Fibroblast of skin of back (primary cell): ENCODE measurements at places on chromosomes 5 and 9.

DNA sequence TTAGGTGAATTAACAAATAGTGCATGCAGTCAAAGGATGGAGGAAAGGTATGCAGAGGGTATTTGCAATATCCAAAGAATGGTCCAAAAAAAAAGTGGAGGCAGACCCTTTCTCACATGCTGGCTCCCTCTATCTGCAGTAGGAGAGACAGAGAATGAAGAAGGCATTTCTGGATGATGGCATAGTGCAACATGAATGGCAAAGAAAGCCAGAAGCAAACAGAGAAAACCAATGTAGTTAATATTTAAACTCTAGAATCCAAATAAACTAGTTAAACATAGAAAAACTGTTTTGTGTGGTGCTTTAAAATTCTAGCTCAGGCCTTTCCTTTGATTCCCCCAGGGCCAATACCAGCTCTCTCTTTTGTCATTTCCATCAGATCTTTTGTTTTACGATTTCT is 403.1 kb upstream of the WWC1 start:
- DNase-seq: no peak

GRCh38 chr5:172051643-172052339 is 45.4 kb upstream of the FBXW11 start:
- no peak for DNase-seq

GRCh38 chr5:78638423-78638822 is 10.1 kb downstream of the LHFPL2 start:
- peak; percentile 82 for DNase-seq

- no peak for DNase-seq
Observed at GRCh38 chr5:83922699-83923098, 202.0 kb upstream of the HAPLN1 start.

DNA sequence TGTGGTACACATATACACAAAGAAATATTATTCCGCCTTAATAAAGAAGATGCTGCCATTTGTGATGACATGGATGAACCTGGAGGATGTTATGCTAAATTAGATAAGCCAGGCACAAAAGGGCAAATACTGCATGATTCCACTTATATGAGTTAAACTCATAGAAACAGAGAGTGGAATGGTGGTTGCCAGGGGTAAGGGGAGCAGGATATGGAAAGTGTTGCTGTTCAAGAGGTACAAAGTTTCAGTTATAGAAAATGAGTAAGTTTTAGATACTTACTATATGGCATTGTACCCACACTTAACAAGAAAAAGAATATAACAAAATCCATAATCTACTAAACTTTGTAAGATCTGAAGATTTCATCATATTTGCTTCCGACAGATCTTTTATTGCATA is 252.2 kb downstream of the SYK start:
- DNase-seq: no peak

- DNase-seq: peak; percentile 45
Observed at GRCh38 chr9:129405089-129405826, 215.6 kb downstream of the C9orf50 start.

DNA sequence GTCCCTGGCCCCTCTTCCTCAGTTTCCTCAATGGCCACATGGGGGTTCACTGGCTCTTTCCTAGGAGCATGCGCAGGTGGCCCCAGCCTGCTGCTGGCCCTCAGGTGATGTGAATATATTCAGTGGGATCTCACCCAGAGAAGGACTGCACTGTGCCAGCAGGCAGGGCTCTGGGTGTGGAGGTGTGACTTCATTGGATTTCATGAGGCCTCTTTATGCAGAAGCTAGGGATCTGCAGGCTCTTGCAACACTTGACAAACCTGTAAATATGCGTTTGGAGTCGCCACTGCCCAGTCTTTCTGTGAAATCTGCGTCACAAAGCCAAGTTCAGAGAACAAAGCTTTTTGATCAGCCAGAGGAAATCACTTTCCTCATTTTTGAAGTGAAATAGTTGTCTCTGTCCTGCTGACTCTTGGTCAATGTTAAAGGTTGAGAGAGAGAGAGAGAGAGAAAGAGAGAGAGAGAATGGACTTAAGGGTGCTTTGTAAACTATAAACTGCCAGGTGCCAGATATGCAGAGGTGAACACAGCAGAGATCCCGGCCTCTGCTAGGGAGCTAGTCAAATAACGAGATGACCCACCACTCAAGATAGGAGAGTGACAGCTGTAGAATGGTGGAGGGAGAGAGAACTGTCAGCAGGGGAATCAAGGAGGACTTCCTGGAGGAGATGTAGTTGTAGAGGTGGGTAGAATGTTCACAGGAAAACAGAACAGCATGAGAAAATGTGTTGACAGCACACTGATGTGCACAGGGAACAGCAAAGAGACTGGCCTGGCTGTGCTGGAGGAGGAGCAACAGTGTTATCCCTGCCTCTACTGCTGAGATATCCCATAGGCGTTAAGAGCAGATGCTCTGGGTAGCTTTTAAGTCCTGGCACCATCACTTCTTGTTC is 167.0 kb upstream of the ZNF618 start:
- DNase-seq: no peak

- DNase-seq: no peak
Observed at GRCh38 chr9:135971892-135972291, 10.7 kb upstream of the UBAC1 start.

DNA sequence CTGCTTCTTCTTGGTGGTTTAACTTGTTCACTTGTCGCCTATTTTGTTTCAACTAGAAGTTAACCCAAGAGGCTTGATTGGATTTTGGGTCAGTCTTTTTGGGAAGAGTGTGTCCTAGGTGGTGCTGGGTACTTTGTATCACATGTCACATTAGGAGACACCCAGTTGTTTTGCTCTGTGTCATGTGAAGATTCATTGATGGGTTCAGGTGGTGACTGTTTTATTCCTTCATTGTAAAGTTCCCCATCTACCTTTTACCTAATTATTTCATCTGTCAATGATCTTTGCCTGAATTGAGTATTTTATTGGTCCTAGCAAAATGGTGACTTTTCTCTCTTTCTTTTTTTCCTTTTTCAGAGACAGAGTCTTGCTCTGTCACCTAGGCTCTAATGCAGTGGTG is 69.2 kb downstream of the RALGPS1 start:
- no peak for DNase-seq

GRCh38 chr5:15887093-15887492 is 292.5 kb downstream of the MARCHF11 start:
- DNase-seq: no peak

- DNase-seq: peak; percentile 38
Observed at GRCh38 chr5:15585841-15586591, 86.0 kb downstream of the FBXL7 start.

DNA sequence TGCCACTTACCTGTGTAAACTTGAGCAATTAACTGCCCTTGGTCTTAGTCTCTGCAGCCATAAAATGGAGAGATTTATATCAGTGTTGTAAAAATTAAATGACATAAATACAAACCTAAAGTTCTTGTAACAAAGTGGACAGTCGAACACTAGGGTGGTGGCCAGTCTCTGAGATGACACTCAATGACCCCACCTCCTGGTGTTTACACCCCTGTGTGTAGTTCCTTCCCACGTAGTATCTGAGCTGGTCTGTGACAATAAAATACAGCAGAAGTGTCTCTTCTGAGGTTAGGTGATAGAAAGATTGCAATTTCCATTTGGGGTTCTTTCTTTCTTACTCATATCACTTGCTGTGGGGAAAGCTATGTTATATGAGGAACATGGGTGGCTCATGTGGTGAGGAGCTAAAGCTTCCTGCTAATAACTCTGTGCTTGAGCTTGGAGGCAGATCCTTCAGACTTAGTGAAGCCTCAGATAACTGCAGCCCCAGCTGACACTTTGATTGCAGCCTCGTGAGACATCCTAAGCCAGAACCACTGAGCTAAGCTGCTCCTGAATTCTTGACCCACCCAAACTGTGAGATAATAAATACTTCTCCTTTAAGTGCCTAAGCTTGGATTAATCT is 173.4 kb upstream of the CHD1 start:
- DNase-seq: no peak

GRCh38 chr9:128142061-128142460 is 7.2 kb upstream of the LCN2 start:
- DNase-seq: no peak

- DNase-seq: peak; percentile 15
Observed at GRCh38 chr5:669111-669841, 23.9 kb downstream of the TPPP start.

DNA sequence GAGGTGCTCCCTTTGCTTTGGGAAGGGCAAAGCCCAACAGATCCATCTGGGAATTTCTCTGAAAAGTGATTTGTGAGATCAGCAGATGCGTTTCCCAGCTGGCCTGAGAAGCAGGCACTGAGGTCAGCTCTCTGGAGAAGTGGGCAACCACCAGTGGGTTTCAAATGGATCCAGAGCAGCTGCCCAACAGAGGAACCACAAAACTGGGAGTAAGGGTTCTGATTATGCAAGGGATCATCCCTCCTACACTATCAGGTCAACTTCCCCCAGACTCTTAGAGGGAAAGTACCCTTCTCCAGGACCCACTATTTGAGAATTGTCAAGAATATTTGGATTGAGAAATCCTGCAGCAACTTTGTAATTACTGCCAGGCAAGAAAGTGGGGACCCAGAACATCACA is 21.7 kb downstream of the CCL28 start:
- DNase-seq: no peak

DNA sequence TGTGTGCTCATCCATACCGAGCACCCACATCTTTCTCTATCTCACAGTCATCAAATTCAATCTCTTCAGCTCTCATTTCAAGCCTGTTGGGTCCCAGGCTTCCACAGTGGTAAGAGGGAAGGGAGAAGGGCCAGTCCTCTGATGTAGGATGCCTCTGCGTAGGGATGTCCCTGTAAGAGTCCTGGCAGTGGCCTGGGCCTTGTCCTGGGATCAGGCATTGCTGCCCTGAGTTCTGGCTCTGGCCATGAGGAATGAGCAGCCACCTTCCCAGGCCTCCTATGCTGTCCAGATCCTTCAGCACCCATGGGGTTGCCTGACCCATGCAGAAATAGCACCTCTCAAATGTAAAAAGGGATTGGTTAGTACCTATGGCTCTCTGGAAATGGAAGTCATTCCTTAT is 121.2 kb downstream of the EFNA5 start:
- no peak for DNase-seq

DNA sequence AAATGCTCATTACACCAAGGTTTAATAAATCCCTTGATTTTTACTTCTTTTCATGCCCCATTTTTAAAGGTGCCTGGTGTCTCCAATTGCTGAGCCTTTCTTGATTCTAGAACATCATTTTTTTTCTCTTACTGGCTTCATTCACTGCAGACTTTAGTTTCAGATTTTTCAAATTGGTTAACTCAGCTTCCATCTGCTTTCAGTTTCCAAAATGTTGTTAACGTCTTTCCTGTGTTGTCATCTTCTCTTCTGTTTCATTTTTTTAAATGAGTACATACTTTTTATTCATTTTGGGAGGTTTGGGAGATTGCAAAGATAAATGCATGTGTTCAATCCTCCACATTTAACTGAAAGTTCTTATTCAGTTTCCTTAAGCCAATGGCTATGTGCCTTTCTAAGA is 126.4 kb upstream of the CCNG1 start:
- no peak for DNase-seq

GRCh38 chr5:50963971-50964745 is 297.7 kb downstream of the PARP8 start:
- DNase-seq: no peak

DNA sequence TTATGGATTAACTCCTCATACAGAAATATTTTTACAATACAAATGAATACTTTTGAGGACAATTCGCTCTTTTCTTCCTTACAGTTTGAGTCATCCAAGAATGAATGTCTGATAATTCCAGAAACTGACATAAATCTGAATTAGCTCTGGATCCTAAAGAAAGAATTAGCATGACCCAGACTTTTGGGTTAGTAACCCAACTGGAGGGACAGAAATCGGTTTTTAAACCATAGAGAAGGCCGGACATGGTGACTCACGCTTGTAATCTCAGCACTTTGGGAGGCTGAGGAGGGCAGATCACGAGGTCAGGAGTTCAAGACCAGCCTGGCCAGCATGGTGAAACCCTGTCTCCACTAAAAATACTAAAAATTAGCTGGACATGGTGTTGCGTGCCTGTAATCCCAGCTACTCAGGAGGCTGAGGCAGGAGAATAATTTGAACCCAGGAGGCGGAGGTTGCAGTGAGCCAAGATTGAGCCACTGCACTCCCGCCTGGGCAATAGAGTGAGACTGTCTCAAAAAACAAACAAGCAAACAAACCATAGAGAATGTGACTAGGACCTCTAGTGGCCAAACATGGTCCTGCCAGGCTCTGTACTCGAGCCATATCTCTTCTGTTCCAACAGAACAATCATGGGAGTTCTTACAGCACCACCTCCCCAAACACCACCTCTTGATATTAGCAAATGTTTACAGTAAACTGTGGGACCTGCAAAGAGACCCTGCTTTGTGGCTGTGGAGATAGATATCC is 44.8 kb downstream of the LURAP1L start:
- no peak for DNase-seq

GRCh38 chr9:1083325-1083913 is 33.3 kb downstream of the DMRT2 start:
- peak; percentile 34 for DNase-seq

- no peak for DNase-seq
Observed at GRCh38 chr9:78695519-78695918, 398.6 kb downstream of the PSAT1 start.

DNA sequence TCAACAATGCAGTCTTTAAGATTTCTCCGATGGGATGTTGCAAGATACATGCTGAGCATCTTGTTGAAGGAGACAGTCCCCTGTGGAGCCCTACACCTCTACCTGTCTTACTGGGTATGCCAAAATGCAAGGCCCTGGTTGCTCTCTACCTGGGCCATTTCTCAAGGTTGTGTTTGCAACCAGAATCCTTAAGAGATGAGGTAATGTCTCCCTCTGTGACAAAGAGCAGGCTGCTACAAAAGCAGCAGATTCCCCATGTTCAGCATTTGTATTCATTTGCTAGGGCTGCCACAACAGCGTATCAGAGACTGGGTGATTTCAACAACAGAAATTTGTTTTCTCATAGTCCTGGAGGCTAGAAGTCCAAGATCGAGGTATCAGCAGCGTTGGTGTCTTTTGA is 138.4 kb upstream of the RPS23 start:
- DNase-seq: no peak

- no peak for DNase-seq
Observed at GRCh38 chr5:38613490-38613889, 57.0 kb upstream of the LIFR start.

DNA sequence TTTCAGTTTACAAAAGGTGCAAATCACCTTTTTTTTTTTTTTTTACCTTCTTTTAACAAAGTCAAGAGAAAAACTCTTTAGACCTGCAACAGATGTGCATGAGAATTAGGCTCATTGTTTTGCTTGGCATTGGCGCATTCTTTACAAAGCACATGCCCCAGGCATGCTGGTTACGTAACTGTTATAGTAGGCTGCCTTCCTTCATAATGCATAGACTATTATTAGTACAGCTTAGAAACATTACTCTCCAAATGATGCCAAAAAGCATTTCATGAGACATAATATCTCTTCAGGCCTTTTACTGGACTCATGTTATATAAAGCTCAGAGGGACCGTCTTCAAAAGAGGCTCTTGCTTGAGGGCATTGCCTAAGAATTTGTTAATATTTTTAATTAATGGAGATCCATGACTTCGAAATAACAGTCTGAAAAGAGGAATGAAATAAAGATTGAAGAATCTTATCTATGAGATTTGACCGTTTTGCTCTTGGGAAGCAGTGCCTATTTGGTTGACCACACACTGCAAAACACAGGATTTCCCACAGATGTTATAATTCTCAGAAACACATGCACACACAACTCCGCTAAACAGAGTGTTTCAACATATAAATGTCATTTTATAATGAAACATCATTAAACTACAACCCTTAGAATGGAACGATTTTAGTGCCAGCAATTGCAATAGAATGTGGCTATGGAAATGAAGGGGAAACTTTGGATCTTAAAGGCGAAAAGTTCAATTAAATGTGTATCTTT is 478.7 kb downstream of the PRR16 start:
- DNase-seq: peak; percentile 23
